ENCODE measurements at places on chromosomes 6 and 20. TPM values are rescaled to one million over a fixed set of nuclear protein-coding genes. Genes with fewer than 3 reads are reported as not detected.

Gene TTLL9
- 0.13 TPM for total RNA-seq

GRCh38 chr20:37651932-37652331, 41.9 kb upstream of the CTNNBL1 start:
- DNase-seq, result no peak

DNA sequence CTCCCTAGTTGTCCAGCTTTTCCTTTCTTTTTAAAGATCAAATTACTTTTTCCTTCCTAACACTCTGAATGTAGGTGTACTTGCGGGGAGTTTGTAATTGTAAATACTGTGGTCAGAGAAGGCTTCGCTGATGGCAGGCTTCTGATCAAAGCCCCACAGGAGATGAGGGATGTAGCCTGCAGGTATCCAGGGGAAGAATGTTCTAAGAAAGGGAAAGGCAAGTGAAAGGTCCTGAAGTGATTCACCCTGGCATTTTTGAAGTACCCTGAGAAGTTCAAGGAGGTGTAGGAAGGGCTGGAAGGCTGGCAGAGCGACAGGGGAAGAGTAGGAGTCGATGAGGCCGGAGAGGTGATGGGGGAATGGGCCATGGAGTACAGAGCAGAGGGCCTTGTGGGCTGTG, 38.2 kb upstream of the CCN6 start:
- DNase-seq, result no peak

Gene AKAP12
- 223 TPM for total RNA-seq

Gene LGSN
- not detected for total RNA-seq

GRCh38 chr6:40558102-40558501, 29.1 kb downstream of the LRFN2 start:
- DNase-seq, result no peak

Gene BTN1A1
- not detected for total RNA-seq

GRCh38 chr6:14224359-14225103, 107.0 kb downstream of the CD83 start:
- DNase-seq, result no peak

DNA sequence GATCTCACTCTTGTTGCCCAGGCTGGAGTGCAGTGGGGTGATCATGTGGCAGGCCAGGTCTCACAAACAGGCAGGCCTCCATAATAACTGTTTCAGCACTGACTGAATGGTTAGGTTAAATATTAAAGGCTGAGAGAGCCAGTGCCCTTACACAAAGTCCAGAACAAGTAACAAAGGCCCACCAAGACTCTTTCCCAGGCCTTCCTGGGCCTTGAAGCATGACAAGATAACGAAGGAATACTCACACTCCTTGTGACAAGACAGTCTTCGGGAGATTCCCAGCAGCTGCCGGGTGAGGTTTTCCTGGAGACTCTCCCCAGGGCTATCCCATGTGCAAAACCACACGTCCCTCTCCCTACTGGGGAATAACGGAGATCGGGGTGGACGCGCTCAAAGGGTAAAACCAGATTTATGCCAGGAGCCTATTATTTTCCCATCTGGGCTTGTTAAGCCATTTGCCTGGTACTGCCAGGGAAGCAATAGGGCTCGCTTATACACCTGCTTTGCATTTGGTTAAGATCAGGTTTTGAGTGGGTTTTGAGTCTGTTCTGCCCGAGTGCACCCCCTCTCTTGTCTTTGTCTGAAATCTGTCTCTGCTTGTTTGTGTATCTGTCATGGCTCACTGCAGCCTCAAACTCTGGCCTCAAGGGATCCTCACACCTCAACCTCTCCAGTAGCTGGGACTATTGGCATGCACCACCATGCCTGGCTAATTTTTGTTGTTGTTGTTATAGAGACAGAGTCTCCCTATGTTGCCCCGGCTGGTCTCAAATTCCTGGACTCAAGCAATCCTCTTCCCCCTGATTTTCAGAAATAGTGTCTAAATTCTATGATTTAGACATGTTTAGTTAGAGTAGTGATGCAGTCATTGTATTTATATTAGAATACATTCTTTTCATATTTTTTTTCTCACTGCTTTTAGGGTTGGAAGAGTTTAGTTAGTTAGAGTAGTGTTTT, 1.4 kb upstream of the ENPP3 start:
- DNase-seq, result no peak

Gene BACH2
- total RNA-seq, result 2.0 TPM

DNA sequence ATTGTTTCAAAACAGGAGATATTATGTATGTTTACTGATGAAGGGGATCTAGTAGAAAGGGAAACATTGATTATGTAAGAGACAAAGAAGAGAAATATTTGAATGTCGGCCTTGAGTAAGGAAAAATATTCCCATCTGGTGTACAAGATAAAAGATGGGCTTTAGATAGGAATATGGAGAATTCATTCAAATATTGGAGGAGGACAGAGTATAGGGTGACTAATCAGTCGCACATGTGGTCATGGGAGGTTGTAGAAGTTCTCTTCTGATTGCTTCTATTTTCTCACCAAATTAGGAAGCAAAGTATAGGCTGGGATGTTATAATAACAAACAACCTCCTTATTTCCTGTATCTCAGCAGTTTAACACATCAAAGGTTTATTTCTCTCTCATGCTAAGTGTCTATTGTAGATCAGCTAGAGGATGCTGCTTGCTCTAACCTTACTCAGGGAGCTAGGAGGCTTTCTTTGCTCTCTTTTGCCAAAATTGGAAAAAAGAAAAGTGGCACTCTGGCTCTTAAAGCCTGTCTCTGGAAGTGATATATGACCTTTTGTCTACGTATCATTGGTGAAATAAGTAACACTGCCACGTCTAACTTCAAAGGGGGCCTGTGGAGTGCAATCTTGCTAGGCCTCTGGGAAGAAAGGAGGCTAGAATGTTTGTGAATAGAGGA, 1.2 kb upstream of the HDDC2 start:
- no peak for DNase-seq

DNA sequence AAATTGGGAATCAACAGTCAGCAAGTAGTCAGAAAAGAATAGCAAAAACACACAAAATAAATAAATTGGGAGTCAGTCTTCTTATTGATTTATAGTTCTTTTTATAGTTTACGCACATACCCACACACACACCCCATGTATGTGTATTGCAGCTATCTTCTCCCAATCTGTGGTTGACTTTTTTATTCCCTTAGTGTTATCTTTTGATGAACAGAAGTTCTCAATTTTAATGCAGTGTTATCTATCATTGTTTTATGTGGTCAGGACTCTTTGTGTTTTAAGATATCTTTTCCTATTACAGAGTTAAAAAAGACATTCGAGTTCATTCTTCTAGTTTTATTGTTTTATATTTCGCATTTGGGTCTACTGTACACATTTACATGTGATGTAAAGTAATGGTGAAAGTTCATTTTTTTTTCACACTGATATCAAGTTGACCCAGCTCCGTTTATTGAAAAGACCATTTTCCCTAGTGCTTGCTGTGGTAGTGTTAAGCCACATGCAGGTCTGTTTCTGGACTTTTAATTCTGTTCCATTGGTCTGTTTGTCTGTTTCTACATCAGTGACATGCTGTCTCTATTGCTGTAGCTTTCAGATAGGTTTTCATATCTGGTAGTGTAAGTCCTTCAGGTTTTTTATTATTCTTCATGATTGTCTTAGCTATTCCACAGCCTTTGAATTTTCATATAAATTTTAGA, 78.4 kb downstream of the ZFAND3 start:
- DNase-seq, result no peak

DNA sequence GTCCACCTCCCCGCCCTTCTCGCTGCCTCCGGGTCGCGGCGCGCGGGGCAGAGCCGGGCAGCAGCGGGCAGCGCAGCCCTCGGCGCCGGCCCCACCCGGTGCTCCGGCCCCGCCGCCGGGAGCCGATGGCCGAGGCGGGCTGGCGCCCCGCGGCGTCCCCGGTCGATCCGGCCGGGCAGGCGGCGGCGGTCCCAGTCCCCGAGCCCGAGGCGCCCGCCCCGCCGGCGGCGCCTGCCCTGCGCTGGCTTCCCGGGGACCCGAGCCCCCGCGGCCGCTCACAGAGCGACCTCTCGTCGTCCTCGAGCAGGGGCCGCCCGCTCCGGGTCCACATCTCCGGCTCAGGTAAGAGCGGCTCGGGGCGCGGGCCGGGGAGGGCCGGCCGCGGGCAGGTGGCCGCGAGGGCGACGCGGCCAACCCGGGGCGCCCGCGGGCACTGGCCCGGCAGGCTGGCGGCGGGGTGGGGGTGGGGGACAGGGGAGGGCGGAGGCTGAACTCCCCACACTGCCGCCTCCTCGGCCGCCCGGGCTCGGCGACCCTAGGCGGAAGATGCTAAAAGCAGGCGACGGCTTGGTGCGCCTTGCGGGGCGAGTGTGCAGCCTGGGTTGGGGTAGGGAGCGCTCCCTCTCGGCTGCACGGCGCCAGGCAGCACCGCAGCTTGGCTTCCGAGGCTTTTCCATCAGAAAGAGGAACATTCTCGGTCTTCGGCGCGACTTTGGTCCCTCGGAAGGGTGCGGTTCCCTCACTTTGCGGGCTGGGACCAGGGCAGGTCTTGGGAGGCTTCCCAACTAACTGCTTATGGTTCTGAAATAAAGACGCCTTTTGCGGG, 25.6 kb upstream of the FUCA2 start:
- peak; percentile 91 for DNase-seq

Gene CNPY3
- total RNA-seq, result 27.4 TPM

Gene HLA-DMA
- total RNA-seq, result 42.9 TPM

Gene SLC35B3
- 16.9 TPM for total RNA-seq

GRCh38 chr6:475314-475713, 83.8 kb downstream of the IRF4 start:
- DNase-seq, result no peak

- no peak for DNase-seq
Observed at GRCh38 chr6:10668126-10668917, 26.1 kb downstream of the C6orf52 start.

Gene BPI
- not detected for total RNA-seq

DNA sequence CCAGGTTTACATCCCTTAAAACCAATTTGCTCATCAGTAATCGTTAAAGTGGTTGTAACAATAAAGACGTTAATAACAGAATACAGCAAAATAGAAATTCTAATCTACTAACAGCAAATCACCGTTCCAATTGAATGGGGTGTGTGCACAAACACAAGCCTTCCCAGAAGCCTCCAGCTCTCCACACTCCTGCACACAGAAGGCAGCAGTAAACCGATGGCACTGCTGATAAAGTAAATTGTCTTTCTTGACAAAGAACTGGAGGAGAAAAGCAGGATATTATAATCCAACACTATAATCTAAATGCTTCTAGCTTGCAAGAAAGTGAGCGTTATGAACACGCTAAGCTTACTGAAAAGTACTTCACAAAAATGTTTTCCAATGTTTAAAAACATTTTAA, 7.0 kb downstream of the ZNF217 start:
- no peak for DNase-seq

Data from mesenteric fat pad (tissue), 1 donor.